Stimulated activated CD4-positive, alpha-beta T cell treated with anti-CD3 and anti-CD28 coated beads, TNF-alpha, amount 100 ng/mL, for 24 hours (primary cell): ENCODE measurements at places on chromosomes 7 and 10.

GRCh38 chr7:158361326-158361946 lies 226.2 kb downstream of the PTPRN2 start:
- no peak for DNase-seq

DNA sequence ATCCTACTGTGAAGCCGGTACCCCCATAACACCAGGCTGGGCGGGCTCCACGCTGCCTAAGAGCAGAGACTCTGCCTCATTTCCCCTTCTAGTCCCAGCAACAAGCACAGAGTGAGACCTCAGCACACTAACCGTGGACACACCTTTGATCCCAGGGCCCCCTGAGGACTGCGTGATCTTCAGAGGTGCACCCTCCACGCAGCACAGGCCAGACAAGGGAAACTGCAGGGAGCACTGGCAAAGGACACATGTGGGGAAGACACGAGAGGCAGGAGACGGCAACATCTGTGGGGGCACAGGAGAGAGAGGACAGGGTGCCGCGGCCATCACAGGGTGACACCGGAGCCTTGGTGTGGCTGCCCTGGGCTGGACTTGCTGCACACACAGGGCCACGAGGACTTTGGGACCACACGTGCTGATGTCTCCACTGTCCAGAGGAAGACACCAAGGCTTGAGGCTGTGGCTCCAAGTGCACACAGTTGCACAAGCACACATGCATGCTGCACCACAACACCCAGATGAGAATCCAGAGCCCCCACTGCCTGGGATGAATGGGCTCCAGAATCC lies 128.8 kb downstream of the PTPRN2 start:
- DNase-seq = no peak

DNA sequence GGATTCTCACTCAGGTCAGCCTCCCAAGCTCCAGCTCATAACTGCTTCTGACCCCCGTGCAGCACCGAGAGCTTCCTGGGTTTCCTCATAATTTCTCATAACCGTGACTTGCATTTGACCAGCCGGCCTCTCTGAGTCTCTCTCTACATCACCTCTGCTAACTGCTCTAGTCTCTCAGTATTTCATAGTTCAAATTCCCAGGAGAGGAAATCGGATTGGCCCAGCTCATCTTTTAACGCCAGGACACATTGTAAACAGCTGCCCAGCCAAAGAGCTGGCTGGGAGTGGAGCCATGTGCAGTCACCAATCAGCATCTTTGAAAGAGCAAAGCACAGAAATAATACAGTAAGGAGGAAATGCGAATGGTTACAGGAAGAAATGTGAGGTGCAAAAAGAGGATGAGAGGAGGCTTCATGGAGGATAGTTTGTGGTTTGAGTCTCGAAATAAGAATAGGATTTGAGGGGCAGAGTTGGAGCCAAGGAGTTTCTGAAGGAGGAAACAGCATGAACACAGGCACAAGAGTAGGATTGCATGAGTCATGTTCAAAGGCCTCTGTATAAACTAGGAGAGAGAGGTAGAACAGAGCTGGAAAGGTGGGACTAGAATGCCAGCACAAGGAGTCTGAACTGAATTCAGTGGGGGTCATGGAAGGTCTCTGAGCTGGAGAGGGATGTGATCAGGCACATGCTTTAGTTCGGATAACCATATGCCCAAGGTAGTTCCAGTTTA lies 15.2 kb upstream of the LBX1 start:
- no peak for DNase-seq

- DNase-seq = no peak
These were observed 21.1 kb upstream of the SH2D4B start for GRCh38 chr10:80516506-80517075.

DNA sequence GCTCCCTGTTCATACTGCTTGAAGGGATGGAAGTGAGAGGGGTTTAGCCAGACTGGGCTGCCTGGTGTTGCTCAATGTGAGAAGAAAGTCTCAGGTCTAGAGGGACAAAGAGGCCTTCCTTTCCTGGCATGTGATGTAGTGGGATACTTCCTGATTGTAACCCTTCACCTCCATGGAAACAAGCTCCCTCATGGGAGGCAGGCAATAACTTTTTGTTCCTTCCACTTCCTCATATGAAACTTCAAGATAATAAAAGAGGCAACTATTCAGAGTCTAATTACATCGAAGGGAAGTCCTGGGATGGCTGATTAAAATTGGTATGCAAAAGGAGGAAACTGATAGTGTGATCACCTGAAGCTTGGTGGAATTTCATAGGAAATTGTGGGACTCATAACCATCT lies 84.1 kb upstream of the ETV1 start:
- no peak for DNase-seq

GRCh38 chr7:157028199-157028903 lies 17.9 kb upstream of the MNX1 start:
- DNase-seq = no peak

- DNase-seq = no peak
These were observed 23.8 kb upstream of the GTPBP4 start for GRCh38 chr10:964321-964987.

- DNase-seq = no peak
These were observed 85.4 kb downstream of the SIRT1 start for GRCh38 chr10:67969875-67970274.

DNA sequence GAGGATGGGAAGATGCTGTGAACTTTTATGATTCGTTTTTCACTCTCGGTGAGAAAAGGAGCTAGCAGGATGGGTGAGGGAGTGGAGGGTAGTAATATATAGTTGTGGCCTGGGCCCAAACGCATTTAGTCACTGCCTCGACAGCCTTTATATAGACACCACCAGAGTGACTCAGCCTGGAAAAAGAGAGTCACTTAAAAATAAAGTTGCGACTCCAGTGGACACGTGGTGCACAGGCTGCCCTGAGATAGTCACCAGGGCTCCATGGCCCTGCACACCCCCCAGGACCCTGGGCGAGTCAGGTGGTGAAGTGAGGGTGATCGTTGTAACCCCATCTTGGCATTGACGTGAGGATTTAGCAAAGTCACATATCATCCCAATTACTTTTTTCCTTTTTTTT lies 106.7 kb downstream of the CUX1 start:
- DNase-seq = no peak

DNA sequence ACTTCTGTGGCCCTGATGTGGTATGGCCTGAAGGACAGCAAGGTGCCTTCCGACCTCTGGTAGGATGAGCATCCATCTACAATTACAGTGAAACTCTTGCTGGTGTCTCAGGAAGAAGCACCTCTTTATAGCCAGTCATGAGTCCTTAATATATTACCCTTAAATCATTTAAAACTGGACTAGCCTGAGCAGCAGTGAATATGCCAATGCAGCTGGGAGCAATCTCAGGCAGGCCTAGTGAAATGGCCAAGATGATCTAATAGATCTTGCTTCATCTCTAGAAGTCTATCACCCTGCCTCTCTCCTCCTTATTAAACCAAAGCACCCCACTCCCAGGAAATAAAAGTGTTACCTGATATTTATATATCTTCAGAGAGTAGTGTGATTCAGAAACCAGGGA lies 66.7 kb upstream of the SORCS3 start:
- DNase-seq = no peak
